Stimulated activated CD8-positive, alpha-beta memory T cell treated with anti-CD3 and anti-CD28 coated beads, Interleukin-7, amount 100 ng/mL, for 4 hours (primary cell): ENCODE measurements at places on chromosomes 3 and 15.

DNA sequence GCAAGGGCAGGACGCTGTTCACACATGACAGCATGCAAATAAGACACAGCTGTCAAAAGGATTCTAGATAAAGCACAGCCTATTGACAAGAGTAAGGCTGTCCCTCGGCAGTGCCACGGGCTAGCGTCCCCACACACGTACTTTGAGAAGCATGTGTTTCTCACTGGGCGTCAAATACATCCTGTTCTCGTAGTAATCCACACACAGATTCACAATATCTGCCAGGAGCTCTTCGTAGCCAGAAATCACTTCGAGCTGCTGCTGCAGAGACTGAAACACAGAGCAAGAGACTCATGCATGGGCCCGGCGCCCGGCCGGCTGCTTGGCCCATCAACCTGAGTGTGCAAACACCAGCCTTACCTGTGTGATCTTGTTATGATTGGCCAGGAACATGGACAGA lies 41.1 kb downstream of the CYFIP1 start:
- no peak for DNase-seq

- no peak for DNase-seq
Observed at GRCh38 chr3:142802891-142803290, 79.1 kb downstream of the TRPC1 start.

DNA sequence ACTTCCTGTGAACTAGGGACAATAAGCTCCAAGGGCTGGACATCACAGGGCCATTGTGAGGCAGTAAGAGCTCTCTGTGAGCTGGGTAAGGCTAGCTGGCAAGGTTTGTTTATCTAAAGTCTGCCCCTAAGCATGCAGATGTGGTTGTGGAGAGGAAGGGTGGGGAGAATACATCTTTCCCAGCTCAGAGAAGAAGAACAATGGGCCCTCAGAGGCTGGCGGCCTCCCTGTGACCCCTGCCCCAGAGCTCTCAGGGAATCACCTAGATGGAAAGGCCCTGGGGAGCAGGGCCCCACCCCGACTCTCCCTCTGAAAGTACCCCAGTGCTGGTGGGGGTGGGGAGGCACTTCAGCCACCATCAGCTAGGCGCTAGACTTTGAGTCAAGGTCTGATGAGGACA lies 4.3 kb upstream of the AP3B2 start:
- no peak for DNase-seq

GRCh38 chr15:51558411-51558810 lies 64.2 kb downstream of the DMXL2 start:
- DNase-seq, result no peak

GRCh38 chr15:60003243-60004008 lies 685 bp upstream of the FOXB1 start:
- DNase-seq, result no peak

DNA sequence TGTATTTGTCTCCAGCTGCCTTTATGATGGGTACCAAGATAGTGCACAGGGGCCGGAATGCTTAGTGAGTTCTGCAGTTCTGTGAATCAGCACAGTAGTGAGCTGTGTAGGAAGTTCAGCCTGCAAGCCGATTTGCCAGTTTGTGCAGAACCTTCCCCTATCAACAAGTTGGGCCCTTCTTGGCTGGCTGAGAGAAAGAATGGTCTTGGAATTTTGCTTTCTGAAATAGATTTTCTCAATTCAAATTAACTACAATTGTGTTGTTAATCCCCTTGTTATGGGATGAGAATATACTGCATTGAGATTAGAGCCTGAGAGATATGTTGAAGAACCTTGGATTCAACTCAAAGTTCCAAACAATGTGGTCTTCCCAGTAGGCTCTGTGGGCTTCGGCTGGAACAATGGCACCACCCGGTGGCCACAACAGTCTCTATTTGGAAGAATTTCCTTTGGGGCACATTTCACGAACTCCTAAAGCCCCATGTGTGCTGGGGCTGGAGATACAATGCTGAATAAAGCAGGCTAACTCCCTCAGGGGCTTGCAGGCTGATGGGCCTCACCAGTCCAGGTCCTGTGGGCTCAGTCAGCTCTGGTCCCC lies 59.1 kb downstream of the TRIM42 start:
- no peak for DNase-seq

DNA sequence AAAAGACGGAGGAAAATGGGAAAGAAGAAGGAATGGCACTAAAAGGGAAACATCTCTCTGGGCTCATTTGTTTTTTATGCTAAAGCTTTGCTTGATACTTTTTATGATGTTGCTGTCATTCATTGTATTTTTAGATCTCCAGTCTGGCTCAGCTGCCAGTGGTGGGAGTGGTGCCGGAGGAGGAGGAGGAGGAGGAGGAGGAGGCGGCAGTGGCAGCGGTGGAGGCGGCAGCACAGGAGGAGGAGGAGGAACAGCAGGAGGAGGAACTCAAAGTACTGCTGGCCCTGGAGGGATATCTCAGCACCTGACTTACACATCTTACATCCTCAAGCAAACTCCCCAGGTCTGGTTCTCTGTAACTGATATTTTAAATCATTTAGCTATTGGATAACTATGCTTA lies 49.6 kb downstream of the MAP6D1 start:
- DNase-seq, result no peak

DNA sequence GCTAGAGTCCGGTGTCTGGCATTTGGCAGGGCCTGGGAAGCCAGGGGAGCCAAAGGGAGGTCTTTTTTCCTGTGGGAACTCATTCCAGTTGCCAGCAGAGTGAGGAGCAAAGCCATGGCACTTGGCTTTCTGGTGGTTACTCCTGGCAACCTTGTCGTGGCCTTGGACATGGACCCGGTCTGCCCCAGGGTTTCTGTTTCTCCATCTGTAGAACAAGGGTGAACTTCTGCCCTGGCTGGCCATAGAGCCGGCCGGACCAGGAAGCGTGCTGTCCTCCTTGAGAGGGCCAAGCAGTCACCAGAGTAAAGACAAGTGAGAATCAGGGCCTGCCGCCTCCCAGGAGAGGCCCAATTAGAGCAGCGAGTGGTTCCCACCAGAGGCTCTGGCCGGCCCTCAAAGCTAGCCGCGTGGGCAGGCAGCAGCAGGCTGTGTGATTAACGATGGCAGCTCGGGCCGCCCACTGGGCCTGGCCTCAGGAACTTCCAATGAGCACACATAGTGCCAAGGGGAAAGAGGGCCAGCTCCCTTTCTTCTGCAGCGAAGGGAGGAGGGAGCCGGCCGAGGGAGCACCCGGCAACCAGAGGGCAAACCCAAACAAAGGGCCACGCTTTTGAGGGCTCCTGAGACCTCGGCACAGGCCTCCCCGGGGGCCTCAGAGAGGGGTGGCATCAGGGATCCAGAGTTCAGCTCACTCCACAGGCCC lies 29.1 kb upstream of the ELP6 start:
- DNase-seq, result no peak

GRCh38 chr3:155326901-155327300 lies 33.4 kb upstream of the STRIT1 start:
- no peak for DNase-seq

DNA sequence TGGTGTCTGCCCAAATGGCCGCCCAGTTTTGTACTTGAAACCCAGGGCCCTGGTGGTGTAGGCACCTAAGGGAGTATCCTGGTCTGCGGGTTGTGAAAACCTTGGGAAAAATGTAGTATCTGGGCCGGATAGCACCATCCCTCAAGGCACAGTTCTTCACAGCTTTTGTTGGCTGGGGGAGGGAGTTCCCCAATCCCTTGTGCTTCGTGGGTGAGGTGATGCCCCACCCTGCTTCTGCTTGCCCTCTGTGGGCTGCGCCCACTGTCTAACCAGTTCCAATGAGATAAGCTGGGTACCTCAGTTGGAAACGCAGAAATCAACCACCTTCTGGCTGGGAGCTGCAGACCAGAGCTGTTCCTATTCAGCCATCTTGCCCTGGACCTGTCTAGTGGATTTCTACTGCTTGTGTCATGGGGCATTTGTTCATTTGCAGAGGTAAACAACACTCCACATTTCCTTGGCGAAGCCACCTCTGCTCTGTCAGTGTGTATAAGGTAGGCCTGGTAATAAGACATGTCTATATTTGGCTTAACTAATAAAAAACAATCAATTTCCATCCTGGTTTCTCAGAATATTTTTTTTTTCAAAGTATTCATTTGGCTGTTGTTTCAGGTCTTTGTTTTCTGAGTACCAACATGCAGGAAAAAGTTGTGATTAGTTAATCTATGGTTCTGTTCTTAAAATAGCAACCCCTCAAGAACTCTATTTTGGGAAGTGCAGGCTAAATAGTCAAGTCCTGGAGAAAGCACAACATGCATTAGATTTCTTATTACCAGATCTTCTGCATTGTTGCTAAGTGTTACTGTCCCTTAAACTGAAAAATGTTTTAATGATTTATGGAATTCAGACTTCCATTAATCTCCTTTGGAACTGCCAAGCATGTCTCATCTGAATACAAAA lies 304.3 kb downstream of the ZIC1 start:
- DNase-seq, result no peak

DNA sequence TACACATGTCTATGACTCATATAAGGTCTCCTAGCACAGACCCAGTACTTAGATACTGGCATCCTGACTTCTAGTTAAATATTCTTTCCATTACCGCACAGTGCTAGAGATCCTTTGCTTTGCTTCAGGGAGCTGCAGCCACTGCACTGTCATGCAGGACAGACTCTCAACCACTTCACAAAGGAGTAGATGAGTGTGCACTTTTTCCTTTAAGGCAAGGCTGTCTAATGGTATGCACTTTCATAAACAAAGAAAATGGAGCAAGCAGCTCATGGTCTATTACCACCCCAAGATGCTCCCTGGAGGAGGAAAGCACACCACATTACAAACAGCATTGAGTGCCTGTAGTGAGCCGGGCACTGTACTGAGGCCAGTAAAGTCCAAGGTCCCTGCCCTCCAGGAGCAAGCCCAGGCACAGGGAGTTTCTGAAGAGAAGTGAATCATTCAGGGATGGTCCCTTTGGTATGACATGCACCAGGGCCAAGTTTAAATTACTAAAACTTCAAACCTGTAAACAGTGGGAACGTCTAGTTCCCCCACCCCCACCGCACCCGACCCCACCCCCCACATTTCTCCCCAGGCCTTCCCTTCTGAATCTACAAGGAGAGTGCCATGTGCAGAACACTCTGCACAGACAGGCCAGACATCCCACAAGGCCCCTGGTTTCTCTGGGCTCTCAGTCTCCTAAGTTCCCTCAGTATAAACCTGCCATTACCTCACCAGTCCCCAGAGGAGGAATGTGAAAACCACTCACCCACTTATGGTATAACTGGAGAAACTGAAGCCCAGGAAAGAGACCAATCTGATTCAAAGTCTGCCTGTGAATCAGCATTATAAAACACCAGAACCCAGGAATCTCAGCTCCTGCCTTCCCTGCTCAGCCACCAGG lies 107.8 kb upstream of the BCL6 start:
- DNase-seq, result no peak

- DNase-seq, result no peak
Observed at GRCh38 chr15:78105476-78106241, 13.3 kb downstream of the SH2D7 start.

GRCh38 chr3:171743327-171744157 lies 66.7 kb downstream of the PLD1 start:
- DNase-seq, result no peak

DNA sequence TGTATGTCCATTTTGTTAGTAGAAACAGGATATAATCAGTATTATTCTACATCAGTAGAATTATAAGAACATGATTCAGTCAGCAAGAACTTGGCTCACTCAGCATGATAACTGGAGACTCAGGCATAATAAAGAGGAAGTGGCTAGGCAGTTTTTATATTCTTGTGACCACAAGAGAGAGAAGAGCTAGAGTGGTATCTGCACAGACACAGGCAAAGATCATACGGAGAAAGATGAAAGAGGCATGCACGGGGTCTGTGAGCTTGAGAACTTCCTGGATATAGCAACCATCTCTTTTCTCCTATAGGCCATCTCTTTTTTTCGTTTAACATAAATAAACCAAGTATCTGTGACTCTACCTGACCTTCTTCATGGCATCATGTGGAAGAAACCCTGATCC lies 46.8 kb downstream of the MYO5A start:
- peak; percentile 36 for DNase-seq

DNA sequence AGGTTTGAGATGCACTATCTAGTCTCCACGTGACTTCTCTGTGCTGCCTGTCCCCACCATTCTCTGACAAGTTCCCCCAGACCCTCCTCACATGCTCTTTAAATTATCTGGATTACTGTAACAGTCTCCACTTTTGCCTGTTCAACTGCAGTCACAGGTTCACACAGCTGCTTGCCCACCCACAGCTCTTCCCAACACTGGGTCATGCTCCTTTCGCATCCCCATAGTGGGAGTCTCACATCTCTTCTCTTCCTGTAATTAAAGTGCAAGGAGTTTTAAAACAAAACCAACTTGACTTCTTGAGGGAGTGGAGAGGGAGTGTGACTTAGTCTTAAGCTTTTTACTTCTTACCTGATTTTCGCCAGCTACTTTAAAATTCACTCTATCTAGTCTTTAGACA lies 178.8 kb downstream of the PLCL2 start:
- no peak for DNase-seq

GRCh38 chr3:122230174-122230573 lies 46.7 kb downstream of the CASR start:
- no peak for DNase-seq
